ENCODE measurements at places on chromosomes 7 and 10. TPM values are rescaled to one million over a fixed set of nuclear protein-coding genes. Genes with fewer than 3 reads are reported as not detected.

- DNase-seq, result no peak
These were observed 159.6 kb downstream of the TEX36 start for GRCh38 chr10:125523347-125523746.

The ELFN1 gene
- total RNA-seq, result not detected

The C10orf88 gene
- total RNA-seq, result 1.3 TPM

DNA sequence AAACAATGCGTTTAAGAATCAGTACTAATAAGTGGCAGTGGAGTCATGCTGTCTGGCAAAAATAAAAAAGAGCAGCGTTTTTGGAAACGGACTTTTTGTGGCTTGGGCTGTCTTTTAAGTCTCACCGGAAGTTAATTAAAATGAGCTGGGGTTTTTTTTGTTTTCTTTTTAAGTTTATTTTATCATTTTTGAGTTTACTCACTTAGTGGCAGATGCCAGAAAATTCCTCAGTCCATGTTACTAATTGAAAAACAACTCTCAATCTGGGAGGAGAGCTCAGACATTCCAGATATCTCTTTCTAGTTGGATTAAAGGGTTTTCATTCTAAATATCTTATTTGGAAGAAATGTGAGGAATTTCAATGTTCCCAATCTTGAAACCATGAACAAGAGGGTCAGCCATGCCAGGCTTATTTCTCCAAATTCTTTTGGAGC lies 133.8 kb upstream of the AGR3 start:
- DNase-seq, result no peak

The MINDY3 gene
- 17.0 TPM for total RNA-seq

GRCh38 chr10:18400201-18400905 lies 251.0 kb downstream of the NSUN6 start:
- peak; percentile 1 for DNase-seq

- peak; percentile 38 for DNase-seq
These were observed 6.2 kb downstream of the SFR1 start for GRCh38 chr10:104128214-104128613.

GRCh38 chr10:71644307-71645180 lies 75.0 kb downstream of the C10orf105 start:
- DNase-seq, result no peak

DNA sequence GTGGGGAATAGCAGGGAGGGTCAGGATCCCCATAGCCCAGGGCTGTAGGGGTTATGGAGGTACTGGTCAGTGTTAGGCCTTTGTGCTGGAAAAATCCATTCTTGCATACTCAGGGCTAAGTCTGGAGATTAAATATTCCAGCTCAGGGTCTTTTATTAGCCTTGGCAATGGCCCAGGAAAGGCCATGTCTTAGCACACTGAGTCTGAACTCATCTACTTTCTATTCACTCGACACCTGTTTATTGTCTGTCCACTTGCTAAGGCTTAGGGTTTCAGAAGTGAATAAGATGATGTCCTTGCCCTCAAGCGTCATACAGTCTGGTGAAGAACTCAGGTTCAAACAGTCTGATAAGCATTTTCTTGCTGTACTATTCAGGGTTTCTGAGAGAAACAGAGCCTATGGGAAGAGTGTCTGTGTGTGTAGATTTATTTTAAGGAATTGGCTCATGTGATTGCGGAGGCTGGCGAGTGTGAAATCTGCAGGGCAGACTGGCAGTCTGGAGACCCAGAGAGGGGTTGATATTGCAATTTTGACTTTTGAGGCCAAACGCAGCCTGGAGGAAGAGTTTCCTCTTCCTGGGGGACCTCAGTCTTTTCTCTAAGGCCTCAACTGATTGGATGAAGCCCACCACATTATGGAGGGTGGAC lies 135.8 kb downstream of the RAMP3 start:
- DNase-seq, result no peak

GRCh38 chr7:80002865-80003264 lies 131.8 kb upstream of the GNAI1 start:
- no peak for DNase-seq

GRCh38 chr10:48800007-48800675 lies 115.5 kb downstream of the WDFY4 start:
- no peak for DNase-seq

The AGAP6 gene
- total RNA-seq, result 0.84 TPM

GRCh38 chr7:157719008-157719682 lies 382.3 kb downstream of the DNAJB6 start:
- DNase-seq, result no peak

DNA sequence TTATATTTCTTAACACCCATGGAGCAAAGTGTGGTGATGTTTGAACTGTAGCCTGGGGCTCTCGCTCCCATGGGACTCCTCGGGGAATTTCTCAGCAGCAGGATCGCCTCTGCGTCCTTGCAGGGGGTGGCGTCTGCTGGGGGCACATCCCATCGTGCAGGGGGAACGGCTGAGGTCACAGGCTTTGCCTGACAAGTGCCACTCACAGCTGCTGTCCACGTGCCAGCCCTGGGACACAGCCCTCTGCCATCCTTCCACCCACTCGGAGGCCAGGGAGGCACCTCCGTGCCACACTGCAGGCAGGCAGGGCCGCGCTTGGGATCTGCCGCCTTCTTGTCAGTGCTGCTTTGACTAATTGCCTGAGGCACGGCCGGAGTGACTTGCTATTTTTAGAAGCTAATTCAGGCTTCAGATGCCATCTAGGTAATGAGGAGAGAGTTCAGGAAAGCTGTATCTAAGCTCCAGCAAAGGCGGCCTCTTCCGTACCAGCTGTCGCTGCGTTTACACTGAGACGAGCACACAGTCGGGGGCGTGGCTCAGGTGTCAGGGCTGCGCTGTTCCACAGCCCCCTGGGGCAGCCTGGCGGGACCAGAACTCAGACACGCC lies 45.7 kb downstream of the PITRM1 start:
- peak; percentile 45 for DNase-seq

GRCh38 chr10:48638739-48639527 lies 34.1 kb upstream of the ARHGAP22 start:
- DNase-seq, result no peak

The CLDN15 gene
- 0.81 TPM for total RNA-seq

DNA sequence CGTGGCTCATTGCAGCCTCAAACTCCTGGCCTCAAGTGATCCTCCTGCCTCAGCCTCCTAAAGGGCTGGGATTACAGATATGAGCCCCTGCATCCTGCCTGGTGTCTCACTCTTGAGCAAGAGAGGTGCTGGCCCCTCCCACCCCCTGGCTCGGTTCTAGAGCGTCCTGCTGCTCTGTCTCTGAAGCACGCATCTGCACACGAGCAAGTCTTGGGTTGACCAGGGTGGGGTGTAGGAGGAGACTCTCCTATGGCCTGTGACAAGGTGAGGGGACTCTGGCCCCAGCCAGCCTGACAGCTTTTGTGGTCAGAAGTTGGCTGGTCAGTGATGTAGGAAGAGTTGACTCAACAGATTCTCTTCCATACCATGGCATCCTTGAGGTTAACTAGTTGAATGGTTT lies 110.7 kb upstream of the CARD11 start:
- no peak for DNase-seq

DNA sequence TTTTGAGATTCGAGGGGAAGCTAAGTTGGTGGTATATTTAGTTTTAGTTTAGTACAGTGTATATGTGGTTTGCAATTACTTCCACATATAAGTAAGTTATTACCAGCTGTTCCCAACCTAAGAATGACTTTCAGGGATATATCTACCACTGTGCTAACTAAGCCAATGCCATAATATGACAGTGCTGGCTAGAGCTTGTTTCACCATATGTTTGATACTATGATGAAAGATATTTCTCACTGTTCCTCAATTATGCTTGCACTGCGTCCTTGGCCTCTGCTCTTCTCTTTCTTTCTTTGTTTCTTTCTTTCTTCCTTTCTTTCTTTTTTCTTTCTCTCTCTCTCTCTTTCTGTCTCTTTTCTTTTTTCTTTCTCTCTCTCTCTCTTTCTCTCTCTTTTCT lies 113.8 kb upstream of the SKAP2 start:
- DNase-seq, result no peak

GRCh38 chr7:1430056-1430845 lies 29.0 kb downstream of the MICALL2 start:
- DNase-seq, result no peak

The SLC25A13 gene
- 45.0 TPM for total RNA-seq

- DNase-seq, result no peak
These were observed 130.9 kb upstream of the ADCY1 start for GRCh38 chr7:45443263-45443662.

DNA sequence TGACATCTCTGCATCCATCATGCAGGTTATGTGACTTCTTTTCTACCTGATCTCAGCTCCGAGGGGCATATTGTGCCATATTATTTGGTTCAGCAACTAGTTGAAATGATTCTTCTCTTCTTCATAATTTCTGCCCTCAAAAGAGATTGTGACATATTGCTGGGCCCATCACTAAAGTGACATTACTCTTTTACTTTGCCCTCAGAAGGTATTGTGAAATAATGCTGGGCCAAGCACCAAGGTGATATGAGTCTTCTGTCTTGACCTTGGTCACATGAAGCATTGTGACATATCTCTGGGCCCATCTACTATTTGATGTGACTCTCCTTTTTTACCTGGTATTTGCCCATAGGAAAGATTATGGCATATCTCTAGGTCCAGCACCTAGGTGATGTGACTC lies 33.9 kb upstream of the ZNF107 start:
- no peak for DNase-seq

The FGFR2 gene
- 7.4 TPM for total RNA-seq

GRCh38 chr7:1242256-1242605 lies 9.6 kb downstream of the UNCX start:
- no peak for DNase-seq

DNA sequence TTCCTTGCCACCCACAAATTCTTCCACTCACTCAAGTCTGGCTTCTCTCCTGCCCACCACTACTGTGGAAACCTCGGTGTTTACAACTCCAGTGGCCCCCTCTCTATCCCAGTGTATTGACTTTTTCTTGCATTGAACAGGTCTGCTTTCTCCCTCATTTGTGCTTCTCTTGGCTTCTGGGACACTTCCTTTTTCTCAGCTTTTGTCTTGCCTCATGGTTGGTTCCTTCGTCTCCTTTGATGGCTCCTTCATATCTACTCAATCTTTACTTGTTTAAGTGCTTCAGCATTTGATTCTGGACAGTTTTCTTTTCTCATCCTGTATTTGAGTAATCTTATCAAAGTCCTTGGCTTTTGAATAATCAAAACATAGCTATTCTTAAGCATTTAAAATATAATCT lies 35.9 kb upstream of the FAM3C start:
- DNase-seq, result no peak

The PLXNA4 gene
- 0.34 TPM for total RNA-seq

GRCh38 chr10:14294347-14295059 lies 36.2 kb downstream of the FRMD4A start:
- DNase-seq, result no peak

DNA sequence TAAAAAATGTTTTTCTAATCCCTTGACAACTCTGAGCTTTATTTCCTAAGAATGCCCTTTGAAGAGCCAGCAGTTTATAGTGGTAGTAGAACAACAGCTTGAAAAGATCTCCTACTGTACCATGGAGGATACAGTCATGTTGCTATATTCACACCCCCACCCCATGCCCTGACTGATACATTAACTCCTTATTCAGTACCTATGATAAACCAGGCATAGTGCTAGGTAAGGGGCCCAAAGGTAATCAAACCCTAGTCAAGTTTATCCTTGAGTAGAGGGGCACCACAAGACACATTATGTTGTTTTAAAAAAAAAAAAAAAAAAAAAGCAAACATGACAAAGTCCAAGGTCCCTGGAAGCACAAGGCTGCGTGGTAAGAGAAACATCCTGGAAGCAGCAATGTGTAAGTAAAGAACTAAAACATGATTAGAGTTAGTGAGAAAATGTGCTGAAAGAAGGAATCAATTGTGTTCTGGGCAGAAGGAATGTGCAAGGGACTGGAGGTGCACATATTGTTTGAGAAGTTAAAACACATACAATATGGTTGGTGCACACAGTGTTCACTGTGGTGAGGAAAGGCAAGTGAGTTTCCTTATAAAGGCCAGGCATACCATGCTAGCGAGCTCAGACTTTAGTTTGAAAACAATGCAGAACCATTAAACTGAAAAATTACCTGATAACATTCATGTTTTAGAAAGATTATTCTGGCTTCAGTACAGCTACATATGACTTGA lies 51.2 kb downstream of the PDE1C start:
- DNase-seq, result no peak

The GRB10 gene
- total RNA-seq, result 87.2 TPM

The HOXA6 gene
- 0.96 TPM for total RNA-seq

DNA sequence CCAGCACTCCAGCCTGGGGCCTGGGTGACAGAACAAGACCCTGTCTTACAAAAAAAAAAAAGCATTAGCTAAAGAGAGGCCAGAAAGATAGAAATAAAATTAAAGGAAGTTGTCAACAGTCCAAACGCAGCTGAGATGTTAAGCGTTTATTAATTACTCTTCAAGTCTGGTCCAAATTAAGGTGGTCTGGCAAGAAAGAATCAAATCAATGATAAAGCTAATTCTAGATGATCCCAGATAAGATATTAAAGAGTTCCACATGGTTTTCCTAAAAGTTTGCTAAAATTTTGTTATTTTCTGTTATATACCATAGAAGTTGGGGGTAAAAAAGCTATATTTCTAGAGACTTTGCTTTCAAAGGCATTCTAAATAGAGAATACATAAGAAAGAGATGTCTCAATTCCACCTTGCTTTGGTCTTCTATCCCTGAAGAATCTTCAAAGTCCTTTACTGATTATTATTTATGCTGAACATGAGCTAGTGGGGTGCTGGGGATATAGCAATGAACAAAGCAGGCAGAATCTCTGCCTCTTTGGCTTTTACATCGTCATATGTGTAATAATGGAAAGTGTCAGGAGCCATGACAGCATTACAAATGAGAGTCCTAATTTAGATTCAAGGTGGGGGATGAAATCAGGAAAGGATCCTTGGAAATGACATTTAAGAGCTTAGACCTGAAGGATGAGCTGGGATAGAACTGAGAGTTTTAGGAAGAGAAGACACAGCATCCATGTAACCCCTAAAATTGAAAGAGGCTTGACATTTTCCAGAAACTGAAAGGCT lies 23.4 kb downstream of the FRA10AC1 start:
- DNase-seq, result no peak

DNA sequence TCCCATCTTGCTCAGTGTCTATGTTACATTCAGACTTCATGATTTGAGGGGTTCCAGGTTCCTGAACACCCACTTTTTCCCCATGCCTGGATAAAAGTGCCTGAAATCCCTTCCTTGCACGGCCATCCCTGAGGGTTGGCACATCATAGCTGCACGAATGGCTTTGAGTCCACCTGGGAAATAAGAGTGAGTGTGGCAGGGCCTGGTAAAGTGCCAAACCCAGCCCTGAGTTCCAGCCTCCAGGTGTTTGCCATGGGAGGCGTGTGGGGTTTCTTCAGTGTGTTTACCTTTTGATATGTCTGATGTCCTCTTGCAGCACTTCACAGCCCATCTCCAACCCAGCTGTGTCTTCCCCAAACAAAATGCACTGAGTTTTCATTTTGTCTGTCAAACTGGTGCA lies 145.7 kb downstream of the PAXIP1 start:
- DNase-seq, result no peak

GRCh38 chr7:35909870-35910357 lies 109.1 kb downstream of the SEPTIN7 start:
- no peak for DNase-seq

- no peak for DNase-seq
These were observed 458.6 kb downstream of the PARD3 start for GRCh38 chr10:34356463-34356862.

Measured in Caki2 (cell line).